Renal cortical epithelial cell (primary cell): ENCODE measurements at places on chromosomes 3 and 15.

- DNase-seq = peak; percentile 28
Observed at GRCh38 chr3:11717301-11717700, 73.6 kb upstream of the VGLL4 start.

GRCh38 chr3:144687862-144688261, 716.2 kb downstream of the DIPK2A start:
- DNase-seq = no peak

DNA sequence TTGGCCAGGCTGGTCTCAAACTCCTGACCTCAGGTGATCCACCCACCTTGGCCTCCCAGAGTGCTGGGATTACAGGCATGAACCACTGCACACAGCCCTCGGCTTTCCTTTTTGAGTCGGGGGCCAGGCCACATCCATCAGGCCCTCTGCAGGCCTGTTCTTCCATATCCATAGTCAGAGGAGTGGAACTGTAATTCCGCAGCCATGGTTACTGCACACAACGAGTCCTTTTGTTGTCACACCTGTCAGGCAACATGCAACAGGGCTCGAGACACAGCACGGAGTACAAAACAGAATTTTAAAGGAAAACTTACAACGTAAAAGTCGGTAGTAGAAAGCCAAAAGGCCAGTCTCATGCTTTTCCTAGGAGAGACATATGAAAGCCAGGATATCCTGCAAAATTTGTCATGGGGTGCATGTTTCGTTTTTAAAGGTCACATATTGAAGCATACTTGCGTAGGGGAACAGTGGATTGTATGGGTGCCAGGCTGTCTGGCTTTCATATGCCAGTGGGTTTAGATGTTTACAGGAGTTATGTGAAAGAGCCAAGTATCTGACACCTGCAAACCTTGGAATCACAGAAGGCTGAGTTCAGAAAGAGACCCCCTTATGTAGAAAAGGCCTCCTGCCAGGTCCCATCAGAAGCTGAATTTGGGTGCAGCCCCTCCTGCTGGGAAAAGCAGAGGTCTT, 63.2 kb upstream of the LPP start:
- DNase-seq = no peak

GRCh38 chr3:110628650-110629301, 442.8 kb upstream of the NECTIN3 start:
- DNase-seq = no peak

DNA sequence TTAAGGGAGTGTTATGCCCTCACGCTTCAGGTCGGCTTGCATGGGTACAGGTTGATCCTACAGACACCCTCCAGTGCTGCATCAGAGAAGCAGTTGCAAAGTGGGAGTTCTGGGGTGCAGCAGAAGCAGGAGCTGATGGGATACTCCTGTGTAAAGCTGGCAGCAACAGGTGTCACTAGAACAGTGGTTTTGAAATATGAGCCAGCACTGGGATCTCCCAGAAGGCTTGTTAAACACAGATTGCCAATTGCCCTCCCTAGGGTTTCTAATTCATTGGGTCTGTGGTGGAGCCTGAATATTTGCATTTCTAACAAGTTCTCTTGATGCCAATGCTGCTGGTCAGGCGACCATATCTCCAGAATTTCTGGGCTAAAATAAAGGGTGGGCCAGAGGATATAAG, 350.4 kb downstream of the CLSTN2 start:
- no peak for DNase-seq

DNA sequence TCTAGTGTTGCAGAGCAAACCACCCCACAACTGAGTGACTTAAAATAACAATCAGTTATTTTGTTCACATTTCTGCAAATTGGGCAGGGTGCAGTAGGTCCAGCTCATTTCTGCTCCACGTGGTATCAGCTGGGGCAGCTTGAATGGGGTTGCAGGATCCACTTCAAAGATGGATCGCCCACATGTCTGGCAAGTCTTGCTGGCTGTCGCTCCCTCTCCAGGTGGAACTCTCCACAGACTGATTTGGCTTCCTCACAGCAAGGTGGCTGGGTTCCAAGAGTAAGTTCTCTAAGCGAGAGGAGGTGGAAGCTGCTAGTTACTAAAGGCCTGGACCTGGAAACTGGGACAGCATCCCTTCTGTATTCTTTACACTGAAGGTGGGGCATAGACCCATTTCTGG, 213.3 kb downstream of the SLC9A9 start:
- DNase-seq = no peak

GRCh38 chr15:30997270-30997669, 5.8 kb upstream of the MTMR10 start:
- no peak for DNase-seq

GRCh38 chr3:8595252-8595651, 49.3 kb downstream of the SSUH2 start:
- no peak for DNase-seq

DNA sequence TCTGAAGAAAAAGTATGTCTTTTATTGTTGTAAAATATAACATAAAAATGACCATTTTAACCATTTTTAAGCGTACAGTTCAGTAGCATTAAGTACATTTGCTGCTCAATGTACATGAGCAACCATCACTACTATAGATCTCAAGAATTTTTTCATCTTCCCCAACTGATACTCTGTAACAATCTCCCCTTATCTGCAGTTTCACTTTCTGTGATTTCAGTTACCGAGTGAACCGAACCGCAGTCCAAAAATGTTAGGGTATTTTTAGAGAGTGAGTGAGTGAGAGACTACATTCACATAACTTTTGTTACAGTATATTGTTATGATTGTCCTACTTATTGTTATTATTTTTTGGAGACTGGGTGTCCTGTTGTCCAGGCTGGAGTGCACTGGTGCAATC, 9.0 kb upstream of the SLC25A26 start:
- DNase-seq = no peak

DNA sequence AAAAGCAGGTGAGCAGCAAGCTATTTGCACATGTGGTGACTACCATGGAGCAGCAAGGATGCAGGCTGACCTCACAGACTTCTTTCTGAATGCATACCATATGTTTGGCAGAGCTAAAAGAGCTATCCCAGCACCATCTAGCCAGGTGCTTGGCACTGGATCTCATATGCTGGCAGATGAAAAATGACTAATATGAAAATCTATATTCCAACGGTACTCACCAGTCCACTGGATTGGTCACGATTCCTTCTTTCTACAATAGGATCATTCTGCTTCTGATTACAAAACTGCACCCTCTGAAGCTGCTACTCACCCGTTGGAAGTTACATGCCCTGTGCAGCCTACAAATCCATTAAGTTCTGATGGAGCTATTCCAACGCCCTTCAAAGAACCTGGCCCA, 714.3 kb upstream of the CFAP20DC start:
- DNase-seq = no peak

DNA sequence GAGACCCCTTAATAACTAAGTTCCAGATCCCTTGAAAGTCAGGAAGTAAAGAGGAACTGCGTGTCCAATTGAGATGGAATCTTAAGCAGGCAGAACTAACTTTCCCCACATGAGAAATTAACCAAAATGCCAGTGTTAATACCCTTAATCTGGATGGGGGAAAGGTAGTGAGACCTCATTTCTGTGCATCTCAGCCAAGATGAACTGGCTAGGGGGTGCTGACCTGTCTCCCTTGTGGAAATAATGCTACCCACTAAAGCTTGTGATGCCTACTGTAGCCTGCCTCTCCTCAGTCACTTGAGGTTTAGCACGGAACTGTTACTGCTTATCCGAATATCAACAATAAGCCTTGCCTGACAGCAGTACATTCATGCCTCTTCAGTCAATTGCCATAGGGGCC, 15.1 kb downstream of the BOC start:
- no peak for DNase-seq

GRCh38 chr3:141123677-141124410, 72.7 kb downstream of the SPSB4 start:
- DNase-seq = no peak

DNA sequence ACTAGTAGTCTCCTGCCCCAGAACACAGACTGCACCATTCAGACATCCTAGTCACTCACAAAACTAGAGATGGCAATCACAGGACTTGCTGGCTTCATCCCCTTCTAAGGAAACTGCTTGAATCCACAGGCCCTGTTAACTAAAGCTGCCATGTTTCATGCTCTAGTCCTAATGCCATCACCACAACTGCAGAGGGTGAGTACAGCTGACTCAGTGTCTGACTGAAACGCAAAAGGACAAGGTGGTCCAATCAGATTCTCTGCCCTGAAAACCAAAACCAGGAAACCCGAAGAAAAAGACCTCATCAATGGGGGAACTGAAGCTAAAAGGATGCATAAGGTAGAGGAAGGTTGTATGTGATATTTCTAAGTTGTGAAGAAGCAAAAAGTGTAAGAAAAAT, 25.2 kb upstream of the TFDP2 start:
- DNase-seq = no peak

DNA sequence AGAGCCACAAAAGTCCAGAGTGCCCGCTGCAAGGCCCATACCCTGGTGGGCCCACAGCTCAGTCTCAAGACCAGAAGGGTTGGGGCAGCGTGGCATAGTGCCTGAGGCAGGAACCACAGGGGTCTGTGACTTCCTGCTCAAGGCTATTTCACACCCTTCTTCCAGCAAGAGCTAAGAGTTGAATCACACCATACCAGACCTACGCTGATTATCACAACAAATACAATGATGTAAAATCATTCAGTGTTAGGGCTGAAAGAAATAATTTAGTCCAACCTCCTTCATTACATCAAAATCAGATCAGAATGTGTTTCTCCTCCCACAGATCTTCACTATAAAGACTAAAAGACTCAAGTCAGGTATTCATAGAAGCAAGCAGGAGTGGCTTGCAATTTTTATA, 27.8 kb upstream of the ST8SIA2 start:
- DNase-seq = no peak

DNA sequence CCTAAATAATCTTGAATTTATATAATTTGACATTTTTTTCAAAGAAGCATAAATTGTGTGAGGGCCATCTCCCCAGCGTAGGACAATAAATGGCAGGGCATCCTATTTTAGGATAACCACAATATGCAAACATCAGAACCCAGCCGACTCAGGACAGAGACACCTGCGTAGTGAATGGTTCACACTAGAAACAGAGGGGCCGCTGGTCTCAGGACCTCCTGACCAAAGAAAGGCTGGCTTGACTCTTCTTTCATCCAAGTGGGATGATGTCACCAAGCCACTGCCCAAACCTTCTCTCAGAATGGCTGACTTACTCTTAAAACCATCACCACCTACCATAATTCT, 162.1 kb downstream of the FOXP1 start:
- DNase-seq = no peak

GRCh38 chr3:36698314-36698713, 66.0 kb downstream of the DCLK3 start:
- DNase-seq = peak; percentile 69

DNA sequence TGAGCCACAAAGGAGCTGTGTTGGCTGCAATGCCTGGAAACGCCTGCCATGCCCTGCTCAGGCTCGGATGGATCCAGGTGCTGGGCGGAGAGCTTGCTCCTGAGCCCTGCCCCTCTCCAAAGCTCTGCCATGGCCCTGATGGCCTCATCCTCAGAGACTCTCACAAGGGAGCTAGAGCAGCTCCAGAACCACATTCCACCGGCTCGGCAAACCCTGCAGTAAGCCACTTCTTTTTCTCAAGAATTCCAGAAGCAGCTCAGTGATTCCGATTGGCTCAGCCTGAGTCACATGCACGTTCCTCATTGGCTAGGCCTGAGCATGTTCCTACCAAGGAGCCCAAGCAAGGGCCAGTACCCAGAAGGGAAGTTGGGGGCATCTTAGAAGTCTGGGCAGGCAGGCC, 24.8 kb downstream of the TPRA1 start:
- no peak for DNase-seq

DNA sequence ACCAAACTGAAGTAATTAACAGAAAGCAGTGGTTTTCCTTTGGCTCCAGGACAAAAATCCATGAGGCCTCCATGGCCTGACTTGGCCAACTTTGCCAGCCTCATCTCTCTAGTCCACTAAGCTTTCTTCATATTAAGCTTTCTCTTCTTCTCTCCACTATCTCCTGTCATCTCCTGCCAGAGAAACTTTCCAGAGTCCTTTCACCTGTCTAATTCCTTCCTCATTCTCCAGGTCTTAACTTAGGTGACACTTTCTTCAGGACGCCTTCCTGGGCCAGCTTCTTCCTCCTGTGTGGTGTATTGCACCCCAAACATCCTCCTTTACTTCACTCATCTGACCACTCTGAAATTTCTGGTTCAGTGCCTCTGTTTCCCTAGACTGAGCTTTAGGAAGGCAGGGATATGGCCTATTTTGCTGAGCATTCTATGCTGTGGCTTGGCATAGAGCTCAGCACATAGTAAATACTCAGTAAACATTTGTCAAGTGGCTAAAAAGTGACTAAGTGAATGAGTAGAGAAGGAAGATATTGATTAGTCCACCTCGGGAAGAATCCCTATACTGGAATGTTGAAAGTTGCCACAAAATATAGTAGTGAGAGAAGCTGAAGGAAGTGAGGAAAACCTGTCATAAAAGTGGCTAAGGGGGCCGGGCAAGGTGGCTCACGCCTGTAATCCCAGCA, 34.6 kb upstream of the IGF2BP2 start:
- DNase-seq = no peak

- DNase-seq = no peak
Observed at GRCh38 chr3:56737006-56737405, 53.9 kb upstream of the TASOR start.

GRCh38 chr3:73203101-73203500, 141.6 kb downstream of the EBLN2 start:
- no peak for DNase-seq

- peak; percentile 6 for DNase-seq
Observed at GRCh38 chr3:149385617-149386298, 8.3 kb upstream of the TM4SF1 start.

GRCh38 chr15:37105029-37105428, 4.7 kb upstream of the MEIS2 start:
- DNase-seq = no peak

DNA sequence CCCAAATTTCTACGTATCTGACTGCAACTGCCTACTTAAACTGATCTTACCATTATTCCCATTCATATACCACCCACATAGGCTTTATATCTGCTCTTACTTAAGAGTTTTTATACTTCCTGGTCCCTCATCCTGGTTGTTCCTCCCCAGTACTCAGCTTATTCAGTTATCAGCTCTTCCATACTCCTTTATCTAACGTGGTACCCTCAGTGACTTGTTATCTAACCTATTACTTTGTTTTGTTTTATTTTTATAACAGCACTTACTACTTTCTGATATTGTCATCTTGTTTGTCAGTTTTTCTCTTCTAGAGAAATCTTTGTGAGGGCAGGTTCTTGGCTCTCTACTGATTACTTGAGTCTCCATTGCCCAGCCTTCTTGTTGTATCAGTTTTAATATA, 100.6 kb downstream of the ZNF609 start:
- DNase-seq = no peak

DNA sequence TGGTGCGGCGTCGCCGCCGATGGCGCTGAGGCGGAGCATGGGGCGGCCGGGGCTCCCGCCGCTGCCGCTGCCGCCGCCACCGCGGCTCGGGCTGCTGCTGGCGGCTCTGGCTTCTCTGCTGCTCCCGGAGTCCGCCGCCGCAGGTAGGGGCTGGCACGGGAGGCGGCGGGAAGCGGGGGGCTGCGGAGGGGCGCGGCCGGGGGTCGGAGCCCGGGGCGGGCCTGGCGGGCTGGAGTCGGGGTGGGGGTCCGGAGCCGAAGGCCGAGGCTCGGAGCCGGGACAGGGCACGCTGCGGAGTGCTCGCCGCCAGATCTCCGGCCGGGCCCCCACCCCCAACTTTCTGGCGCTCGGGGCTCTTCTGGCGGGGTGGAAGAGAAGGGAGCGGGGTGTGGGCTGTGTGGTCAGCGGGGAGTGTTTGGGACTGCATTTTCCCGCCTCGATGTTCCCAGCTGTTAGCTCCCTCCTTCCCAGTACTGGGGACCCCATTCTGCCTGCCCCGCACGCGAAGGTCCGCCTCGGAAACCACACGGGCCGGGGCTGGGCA, 299 bp downstream of the TYRO3 start:
- no peak for DNase-seq
